T1000 (cell line): ENCODE measurements at places on chromosomes 7 and 10.

DNA sequence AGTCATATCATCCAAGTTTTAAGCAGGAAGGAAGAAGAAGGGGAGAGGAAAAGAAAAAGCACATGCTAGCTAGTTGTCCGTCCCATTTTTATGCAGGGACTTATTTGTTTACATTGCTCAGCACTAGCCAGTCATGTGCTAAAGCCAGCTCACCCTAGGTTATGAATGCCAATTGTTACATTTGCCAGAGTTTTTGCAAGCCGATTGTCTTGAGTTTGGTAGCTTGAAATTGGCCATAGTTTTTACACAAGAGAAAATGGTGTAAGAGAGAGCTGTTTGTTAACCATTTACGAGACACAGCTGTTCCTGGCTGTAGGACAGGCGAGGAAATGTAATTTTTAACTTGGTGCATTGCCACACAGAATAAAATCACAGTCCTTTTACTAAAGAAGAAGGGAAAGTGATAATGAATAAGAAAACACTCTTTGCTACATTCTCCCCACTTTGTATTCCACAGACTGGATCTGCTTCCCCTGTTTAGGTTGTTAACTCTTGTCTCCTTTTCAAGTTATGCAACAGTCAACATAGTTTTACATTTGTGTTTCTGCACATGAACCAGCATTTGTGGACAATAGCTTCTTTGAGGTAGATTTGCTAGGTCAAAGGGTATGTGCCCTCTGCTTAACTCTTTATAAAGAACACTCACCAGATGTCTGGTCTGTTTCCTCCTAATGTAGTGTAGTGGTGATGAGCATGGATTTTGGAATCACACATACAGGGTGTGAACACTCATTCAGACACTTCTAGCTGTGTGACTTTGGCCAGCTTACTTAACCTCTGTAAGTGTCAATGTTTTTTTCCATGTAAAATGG lies 357.2 kb downstream of the LRMDA start:
- no peak for DNase-seq

DNA sequence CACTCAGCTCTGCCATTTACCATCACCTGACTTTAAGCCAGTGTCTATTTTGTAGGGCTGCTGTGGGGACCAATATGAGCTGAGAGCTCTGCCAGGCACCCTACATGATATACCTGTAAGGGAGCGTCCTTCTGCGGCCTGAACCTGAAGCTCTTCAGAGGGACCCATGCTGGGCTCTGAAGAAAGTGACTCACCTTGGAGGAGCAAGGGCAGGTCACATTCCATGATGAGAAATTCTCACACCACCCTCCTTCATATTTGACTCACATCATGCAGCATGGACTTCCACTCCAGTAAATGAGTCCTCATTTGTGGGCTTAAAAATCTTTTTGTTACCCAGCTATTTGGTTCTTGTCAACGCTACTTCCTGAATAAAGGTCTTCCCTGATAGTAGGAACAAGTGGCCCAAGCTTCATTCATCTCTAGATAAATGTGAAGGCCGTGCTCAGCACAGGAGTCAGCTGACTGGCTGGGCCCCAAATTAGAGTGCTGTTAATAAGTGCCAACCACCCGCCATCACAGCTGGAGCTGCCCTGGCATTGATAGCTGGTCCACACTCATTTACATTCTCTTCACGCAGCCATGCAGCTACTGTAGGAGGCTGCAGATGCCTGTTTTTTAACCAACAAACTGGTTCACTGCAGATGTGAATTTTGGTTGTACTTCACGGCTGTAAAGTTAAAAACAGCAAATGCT lies 78.4 kb downstream of the RNF216 start:
- DNase-seq = no peak

GRCh38 chr10:131080571-131080970 lies 230.9 kb downstream of the TCERG1L start:
- DNase-seq = no peak

DNA sequence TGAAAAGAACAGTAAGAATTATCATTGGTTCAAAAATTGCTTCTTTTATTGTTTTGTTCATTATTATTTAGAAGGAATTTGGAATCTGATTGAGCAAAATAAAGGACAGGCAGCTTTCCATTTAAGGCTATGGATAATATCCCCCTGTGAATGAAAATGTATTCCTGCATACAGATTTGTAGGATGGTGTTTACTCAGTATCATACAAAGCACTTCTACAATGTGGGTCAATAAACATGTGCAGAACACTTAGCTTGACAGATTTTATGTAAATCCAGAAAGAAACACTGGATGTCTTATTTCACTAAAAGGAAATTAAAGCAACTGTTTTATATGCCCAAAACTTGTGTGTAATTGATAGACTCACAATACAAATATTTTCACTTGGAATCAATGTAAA lies 189.7 kb downstream of the THSD7A start:
- no peak for DNase-seq

- DNase-seq = no peak
Measured at GRCh38 chr7:28595076-28595475, 182.8 kb downstream of the CREB5 start.

GRCh38 chr7:117750612-117751563 lies 122.4 kb downstream of the CTTNBP2 start:
- no peak for DNase-seq

- DNase-seq = no peak
Measured at GRCh38 chr7:93046641-93047040, 71.1 kb downstream of the SAMD9 start.

DNA sequence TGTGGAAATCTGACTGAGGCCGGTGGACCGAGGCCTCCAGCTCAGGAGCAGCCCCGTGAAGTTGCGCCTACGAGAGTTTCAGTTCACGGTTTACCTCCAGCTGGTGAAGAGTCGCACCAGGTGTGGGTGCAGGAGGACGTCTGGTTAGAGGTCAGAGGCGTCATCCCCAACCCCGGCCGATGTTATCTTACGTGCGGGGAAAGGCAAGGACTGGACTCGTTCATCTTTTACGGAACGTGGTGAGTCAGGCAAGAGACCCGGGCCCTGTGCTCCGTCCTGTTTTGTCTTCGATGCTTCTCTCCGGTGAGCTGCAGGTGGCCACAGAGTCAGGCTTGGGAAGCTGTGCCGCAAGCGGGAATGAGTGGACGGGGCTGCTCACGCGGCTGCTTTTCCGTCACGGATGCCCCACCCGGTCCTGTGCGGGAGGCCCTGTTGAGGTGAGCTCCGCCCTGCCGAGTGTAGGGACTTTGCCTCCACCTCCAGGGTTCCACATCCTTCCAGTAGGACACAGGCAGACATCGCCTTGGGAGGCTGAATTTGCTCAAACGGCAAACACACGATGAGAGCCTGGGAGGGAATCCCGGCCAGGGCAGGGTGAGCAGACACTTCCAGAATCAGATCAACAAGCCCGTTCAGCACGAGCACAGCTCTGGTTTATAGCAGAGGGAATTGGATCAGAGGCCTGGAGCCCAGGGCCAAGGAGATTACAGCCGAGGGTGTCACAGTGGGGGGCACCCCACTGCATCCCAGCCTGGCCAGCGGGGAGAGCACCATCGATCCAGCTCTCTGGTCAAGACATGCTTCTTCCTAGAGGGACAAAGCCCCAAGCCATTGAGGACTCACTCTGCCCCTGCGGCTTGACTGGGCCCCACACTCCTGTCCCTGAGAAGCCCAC lies 50.1 kb upstream of the INPP5A start:
- DNase-seq = no peak

DNA sequence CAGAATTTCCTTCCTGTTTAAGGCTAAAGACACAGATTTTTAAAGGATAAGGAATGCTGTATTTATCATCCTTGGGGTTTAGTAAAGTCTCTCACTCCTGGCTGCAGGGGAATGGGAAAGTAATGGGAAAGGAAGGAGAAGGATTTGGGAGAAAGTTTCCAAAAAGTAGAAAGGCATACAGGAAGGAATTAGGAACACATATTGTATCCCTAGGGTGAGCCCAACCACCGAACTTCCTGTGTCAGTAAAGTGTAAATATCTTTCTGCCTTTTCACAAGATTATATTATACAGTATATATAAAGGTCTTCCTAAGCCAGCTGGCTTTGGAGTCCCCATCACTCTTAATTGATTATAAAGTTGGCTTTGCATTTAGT lies 12.0 kb upstream of the UBE2D1 start:
- no peak for DNase-seq

DNA sequence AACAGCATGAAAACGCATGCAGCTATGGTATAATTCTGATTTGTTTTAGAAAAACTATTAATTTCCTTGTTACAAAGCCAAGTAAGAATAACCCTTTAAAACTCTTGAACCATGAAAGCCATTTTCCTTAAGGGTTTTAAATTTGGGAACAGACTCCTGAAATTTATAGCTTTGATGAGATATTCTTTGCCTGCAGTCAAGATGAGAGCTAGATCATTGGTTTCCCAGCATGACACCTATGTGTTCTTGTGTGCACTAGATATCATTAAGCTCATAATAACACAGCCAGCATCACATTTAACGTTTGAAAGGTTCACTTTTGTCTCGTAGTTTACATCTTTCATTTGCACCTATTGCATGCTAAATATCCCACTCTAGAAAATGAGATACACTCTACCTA lies 202.2 kb downstream of the PHF14 start:
- no peak for DNase-seq

DNA sequence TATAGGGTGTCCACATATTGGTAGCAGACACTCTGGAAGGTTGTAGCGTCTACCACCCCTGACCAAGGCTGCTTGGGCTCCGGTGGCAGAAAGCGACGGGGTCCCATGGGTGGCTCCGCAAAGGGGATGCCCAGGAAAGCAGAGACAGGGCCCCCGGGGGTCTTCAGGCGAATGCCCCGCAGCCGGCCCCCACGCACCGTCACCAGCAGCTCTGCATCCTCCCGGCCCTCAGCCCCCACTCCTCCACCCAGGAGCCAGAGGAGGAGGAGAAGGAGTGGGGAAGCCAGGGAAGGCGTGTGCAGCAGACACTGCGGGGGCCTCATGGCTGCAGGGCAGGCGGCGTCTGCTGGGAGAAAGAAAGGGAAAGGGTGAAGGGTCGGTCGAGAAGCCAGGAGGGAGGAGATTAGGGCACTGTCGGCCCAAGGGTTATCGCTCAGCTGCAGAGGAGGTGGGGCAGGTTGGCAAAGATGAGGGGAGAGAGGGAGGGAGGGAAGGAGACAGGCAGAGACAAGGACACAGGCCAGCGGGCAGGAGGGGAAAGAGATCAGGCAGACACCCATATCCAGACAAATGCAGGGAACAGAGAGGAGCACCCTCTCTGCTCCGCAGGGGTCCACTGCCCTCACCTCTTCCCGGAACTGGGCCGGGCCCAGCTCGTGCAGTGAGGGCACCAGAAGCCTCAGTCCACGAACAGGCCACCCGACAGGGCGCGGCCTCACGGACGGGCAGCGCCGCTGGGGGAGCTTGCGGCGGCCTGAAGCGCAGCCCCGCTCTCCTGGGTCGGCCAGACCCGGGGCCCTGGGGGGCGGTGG lies 1.6 kb downstream of the ACHE start:
- no peak for DNase-seq

GRCh38 chr10:71735709-71736569 lies 16.4 kb upstream of the C10orf105 start:
- DNase-seq = no peak

- no peak for DNase-seq
Measured at GRCh38 chr10:5860066-5860465, 29.6 kb downstream of the ANKRD16 start.

GRCh38 chr10:8183241-8183704 lies 128.8 kb downstream of the GATA3 start:
- no peak for DNase-seq

GRCh38 chr7:128863433-128863989 lies 855 bp downstream of the ATP6V1F start:
- no peak for DNase-seq

GRCh38 chr10:23643111-23643780 lies 204.4 kb downstream of the OTUD1 start:
- DNase-seq = no peak

- no peak for DNase-seq
Measured at GRCh38 chr10:128143531-128143930, 17.3 kb upstream of the MKI67 start.

DNA sequence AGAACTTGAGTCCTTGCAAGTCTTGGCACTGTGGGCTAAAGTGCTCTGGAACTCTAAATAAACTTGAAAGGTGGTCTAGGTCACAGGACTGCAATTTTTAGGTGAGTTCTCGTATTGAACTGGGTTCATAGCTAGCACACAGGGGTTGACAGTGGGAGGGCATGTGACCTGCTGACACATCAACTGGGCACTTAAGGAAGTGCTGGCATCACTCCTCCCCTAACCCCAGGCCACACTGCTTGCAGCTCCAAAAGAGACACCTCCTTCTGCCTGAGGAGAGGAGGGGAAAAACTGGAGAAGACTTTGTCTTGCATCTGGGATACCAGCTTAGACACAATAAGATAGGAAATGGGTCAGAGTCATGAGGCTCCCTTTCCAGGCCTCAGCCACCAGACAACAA lies 38.0 kb upstream of the AASS start:
- DNase-seq = no peak

DNA sequence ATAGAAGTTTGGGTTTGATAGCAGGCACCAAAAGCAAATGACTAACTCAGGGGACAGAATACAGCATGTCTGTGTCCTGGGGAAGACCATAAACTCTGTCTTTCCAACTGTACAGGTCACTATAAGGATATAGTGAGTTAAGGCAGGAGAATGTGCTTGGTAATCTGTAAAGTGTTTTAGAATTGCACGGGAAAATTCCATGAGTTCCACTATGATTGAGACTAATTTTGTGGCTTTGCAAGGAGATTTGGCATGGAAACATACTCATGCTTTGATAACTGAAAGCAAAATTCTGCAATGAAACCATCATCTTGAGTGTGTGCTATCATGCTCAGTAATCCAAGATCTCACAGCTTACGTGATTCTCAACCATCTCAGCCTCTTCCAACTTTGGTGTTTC lies 152.6 kb downstream of the PKD1L1 start:
- no peak for DNase-seq

DNA sequence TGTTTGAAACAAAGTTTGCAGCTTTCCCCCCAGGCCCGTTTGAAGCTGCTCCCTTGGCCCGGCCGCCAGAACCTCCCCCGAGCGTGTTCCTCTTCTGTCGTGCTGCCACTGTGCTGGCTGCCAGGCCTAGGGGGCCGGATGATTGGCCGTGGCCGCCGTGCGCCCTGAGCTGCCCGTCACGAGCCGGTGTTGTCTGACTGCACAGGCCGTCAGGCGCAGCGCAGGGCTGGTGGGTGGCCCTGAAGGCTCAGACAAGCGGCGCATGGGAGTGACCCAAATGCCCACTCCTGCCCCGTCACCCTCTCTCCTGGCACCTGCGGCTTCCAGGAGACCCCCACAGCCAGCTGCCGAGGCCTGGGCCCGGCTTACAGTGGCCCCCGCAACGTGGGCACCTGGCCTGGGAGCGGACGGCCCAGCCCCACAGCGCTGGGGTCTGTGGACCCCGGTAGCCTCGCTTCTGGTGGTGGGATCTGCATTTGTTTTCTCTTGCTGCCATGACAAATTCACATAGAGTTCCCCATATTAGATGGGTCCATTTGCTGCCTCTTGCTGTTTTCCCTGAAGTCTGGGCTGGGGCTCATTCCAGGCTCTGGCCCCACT lies 13.1 kb downstream of the JAKMIP3 start:
- no peak for DNase-seq
